Natural killer cell treated with Interleukin-12 subunit alpha and Interleukin-12 subunit beta and Interleukin-15 and Interleukin-18, amount 100 ng/mL, for 72 hours (primary cell): ENCODE measurements at places on chromosomes 5 and 9. TPM values are rescaled to one million over a fixed set of nuclear protein-coding genes. Genes with fewer than 3 reads are reported as not detected.

DNA sequence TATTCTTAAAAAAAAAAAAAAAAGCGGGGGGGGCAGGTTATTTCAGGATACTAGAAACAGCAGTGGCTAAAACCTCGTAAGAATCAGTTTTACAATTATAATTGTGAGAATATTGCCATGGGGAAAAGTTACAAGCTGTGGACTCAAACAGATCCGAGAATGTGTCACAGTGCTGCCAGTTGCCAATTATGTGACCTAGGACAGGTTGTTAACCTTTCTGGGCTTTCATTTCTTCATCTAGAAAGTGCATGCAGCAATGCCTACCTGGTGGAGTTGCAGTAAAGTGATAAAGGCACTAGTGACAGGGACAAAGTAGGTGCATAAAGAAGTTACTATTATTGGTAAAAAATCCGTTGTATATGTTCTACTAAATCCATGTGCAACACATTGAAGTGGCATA is 75.8 kb downstream of the CDH6 start:
- H3K27me3 ChIP-seq = peaks cover 7% of the 10 kb centered on the region
- no peaks in the 10 kb centered on the region for H3K36me3 ChIP-seq
- H3K27ac ChIP-seq = no peak overlapping the region
- no peaks in the 10 kb centered on the region for H3K4me1 ChIP-seq
- no peak overlapping the region for H3K4me3 ChIP-seq
- no peak for DNase-seq

ADAMTS6 gene
- total RNA-seq = 1.2 TPM

GRCh38 chr9:19385786-19386501 is 5.9 kb upstream of the RPS6 start:
- peaks cover 4% of the 10 kb centered on the region for H3K4me1 ChIP-seq
- H3K4me3 ChIP-seq = no peak overlapping the region
- H3K36me3 ChIP-seq = peaks cover 5% of the 10 kb centered on the region
- no peak overlapping the region for H3K27ac ChIP-seq

DNA sequence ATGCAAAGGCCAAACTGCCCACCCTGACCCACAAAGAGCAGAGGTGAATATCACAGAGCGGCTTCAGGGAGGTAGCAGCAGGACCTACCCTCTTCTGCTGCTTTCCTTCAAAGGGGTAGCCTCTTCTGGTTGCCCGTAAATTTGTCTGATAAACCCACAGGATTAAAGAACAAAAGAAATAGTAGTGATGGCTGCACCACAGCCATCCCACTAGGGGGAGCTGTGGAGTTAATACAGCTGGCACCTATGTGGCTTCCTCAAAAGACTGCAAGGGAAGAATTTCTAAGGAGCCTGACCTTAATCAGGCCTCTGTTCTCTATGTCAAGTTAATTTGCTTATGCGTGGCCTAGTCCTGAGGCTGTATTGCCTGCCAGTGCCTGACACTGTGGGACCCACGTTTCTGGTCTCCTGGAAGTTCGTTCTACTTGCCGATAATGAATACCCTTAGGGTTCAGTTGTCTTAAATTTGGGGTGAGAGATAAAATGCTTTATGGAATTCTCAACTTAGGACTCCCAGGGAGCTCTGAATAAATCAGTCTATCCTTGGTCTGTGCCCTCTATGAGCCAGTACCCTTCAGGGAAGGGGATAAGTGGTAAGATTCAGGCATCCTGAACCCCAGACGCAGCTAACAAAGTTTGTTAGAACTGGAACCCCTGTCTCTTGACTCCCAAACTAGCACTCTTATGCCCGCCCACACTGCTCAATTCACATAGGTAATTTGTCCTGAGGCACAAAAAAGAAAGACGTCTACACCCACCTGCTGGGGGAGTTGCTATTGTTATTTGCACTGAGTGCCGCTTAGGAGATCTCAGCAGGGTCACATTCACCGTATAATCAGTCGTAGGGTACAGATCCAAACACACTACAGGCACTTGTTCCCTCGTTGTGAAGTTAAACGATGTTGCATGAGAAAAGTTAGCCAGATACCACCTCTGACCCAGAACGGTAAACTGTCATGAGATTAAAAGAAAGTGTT is 77.1 kb downstream of the SUSD1 start:
- no peak overlapping the region for H3K4me3 ChIP-seq
- peaks cover 26% of the 10 kb centered on the region for H3K4me1 ChIP-seq
- peaks cover 5% of the 10 kb centered on the region for H3K36me3 ChIP-seq
- H3K27me3 ChIP-seq = no peaks in the 10 kb centered on the region

DNA sequence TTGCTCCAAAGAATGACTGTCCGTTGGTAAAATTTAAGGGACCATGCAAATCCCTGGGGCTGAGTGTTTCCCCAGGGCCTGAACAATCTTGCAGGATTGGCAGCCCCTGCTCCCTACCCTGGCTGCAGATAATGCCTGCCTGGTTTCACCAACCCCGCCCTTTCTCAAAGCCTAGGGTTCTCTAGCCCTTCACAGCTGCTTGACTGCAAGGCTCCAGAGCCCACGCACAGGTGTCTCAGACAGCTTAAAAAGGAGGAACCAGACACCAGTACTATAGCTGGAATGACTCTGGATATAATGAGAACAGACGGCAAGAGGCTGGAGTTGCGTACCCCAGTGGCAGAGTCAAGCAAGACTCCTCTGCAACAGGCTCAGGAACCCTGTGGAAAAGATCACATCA is 25.2 kb upstream of the TNIP1 start:
- H3K4me3 ChIP-seq = no peak overlapping the region
- H3K36me3 ChIP-seq = peaks cover 29% of the 10 kb centered on the region
- no peak for DNase-seq
- no peaks in the 10 kb centered on the region for H3K27me3 ChIP-seq
- H3K27ac ChIP-seq = peak overlapping the region; percentile 40

DNA sequence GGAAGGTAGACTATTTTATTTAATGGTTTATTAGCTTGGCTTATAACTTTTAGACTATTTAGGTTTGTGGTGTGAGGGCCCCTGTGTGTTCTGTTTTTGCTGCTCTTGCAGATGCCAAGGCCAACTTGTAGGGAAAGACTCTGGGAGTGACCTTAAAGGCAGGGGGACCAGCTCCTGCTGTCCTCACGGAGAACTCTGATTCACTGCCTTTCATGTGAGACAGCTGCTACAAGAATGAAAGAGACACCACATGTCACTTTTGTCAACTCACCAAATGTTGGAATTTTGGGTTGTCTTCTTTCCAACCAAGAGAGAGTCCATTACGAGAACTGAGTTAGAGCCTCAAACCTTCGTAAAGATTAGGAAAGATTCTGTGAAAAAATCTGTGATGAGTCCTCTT is 258.3 kb upstream of the ADAMTSL1 start:
- no peaks in the 10 kb centered on the region for H3K27me3 ChIP-seq
- no peak for DNase-seq
- no peaks in the 10 kb centered on the region for H3K36me3 ChIP-seq
- no peak overlapping the region for H3K27ac ChIP-seq
- H3K4me3 ChIP-seq = no peak overlapping the region

RHOBTB3 gene
- total RNA-seq = 17.4 TPM

MTAP gene
- 32.9 TPM for total RNA-seq

DNA sequence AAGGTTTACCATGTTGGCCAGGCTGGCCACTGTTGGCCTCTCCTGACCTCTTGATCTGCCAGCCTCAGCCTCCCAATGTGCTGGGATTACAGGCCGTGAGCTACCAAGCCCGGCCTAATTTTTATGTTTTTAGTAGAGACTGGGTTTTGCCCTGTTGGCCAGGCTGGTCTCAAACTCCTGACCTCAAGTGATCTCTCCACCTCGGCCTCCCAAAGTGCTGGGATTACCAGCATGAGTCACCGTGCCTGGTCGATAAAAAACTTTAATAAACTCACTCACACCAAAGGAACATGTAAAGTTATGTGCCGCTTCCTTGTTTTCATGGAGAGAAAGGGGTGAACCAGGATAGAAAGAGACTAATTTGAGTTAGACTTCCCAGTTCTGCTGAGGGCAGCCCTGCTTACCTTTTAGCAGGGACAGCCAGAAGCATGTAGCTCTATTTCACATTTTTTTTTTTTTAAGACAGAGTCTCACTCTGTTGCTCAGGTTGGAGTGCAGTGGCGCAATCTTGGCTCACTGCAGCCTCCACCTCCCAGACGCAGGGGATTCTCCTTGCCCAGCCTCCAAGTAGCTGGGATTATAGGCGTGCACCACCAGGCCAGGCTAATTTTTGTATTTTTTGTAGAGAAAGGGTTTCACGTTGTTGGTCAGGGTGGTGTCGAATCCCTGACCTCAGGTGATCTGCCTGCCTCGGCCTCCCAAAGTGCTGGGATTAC is 11.4 kb upstream of the HAUS6 start:
- H3K4me3 ChIP-seq = no peak overlapping the region
- no peak for DNase-seq
- H3K27ac ChIP-seq = no peak overlapping the region
- H3K4me1 ChIP-seq = peaks cover 6% of the 10 kb centered on the region

- H3K27me3 ChIP-seq = no peaks in the 10 kb centered on the region
- no peak for DNase-seq
- H3K4me1 ChIP-seq = no peaks in the 10 kb centered on the region
- H3K4me3 ChIP-seq = no peak overlapping the region
- H3K27ac ChIP-seq = no peak overlapping the region
Observed at GRCh38 chr5:61137835-61138234, 24.4 kb downstream of the SMIM15 start.

SEC24A gene
- total RNA-seq = 42.1 TPM

DNA sequence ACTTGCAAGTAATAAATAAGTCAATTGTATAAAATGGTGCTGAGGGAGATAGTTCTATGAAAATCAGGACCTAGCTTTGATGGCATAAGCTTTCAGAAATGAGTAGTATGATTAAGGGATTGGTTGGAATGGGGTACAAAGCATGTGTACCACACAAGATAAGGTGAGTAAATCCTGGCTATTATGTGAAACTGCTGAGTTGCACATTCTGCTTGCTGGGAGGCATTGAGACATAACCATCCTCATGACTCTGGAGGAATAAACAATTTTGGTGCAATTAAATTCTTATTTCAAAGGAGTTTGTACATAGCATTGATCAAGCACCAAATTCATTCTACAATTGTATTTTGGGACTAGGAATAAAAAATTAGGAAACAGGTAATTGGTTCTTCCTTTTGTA is 755.2 kb upstream of the ACO1 start:
- H3K27me3 ChIP-seq = no peaks in the 10 kb centered on the region
- H3K4me3 ChIP-seq = no peak overlapping the region
- no peak for DNase-seq
- H3K27ac ChIP-seq = no peak overlapping the region

DNA sequence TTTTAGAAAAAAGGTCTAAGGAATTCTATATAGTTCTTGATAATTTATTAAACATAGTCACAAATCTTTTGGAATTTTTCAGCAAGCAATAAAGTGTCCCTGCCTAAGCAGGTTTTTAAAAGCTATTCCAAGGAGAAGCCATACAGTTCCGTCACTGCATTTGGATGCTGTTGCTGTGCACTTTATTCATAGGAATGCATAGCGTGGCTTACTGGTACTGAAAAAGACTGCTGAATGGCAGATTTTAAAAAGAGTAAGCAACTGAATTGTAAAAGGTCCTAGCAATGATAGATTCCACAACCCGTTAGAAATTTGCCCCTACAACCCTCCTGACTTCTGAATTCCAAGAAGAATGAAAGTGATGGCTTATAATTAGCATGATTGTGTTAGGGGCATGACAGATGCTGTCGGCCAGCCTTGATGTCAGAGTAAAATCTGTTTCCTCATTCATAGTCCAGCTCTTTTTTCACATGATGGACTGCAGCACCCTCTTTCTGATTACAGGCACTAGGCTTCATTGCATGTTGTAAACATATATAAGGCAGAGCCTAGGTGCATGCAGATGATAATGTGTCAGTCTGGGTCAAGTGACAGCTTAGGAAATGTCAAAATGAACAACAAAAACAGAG is 227.0 kb downstream of the PDE4D start:
- no peak overlapping the region for H3K27ac ChIP-seq
- DNase-seq = no peak
- H3K4me3 ChIP-seq = no peak overlapping the region
- no peaks in the 10 kb centered on the region for H3K36me3 ChIP-seq
- no peaks in the 10 kb centered on the region for H3K27me3 ChIP-seq

DNA sequence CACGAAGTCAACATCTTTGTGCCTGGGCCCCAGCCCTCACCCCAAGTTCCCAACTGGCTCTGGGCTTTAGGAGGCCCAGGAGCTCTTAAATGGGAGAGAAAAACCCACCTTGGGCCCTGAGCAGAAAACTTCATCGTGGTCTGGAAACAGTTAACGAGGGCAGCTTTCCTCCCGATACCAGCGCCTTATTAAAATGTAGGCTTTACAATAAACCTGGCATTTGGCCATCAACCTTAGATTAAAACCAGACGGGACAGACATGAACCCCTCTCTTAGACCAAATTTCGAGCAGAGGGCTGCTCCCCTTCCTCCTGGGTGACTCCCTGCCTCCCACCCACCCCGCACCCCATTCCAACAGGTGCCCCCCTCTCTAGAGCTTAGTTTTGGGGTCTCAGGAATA is 39.4 kb downstream of the PRRX2 start:
- no peak overlapping the region for H3K4me3 ChIP-seq
- no peak overlapping the region for H3K27ac ChIP-seq

DNA sequence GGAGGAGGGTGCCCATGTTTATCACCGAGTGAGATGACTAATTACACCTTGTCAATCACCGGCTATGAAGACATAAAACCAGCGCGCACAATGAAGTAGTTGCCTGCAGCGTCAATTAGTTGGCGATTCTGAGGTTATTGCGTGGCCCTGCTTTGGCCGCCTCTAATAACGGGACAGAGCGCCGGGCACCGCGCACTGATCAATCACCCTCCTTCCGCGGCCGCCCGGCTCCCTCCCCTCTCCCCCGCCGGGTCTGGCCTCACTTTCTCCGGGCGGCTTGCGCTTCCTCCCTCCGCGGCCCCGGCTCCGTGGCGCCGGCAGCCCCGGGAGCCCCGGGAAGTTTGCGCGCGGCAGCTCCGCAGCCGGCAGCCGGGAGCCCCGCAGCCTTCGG is 3.3 kb upstream of the LHX2 start:
- H3K4me3 ChIP-seq = peak overlapping the region; percentile 0
- H3K4me1 ChIP-seq = peaks cover 8% of the 10 kb centered on the region
- no peaks in the 10 kb centered on the region for H3K36me3 ChIP-seq
- DNase-seq = no peak
- peaks cover 68% of the 10 kb centered on the region for H3K27me3 ChIP-seq

UNC13B gene
- 1.00 TPM for total RNA-seq

PAEP gene
- not detected for total RNA-seq

DNA sequence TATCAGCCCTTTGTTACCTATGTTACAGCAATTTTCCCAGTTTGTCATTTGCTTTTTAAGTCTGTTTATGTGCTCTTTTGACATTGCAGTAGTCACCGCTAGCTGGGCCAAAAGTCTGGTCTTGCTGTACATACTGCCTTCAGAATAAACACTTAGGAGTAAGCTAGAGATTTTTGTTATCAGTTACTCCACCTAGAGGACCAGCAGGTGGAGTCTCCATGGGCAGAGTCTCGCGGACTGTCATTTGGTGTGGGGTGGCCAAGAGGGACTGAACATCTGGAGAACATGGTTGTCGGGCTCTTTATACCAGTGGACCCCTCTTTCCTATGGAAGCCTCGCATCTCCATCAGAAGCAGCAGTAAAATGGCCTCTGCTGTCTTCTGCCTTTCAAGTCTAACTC is 10.8 kb upstream of the MGAT1 start:
- no peaks in the 10 kb centered on the region for H3K36me3 ChIP-seq
- H3K27ac ChIP-seq = no peak overlapping the region
- H3K27me3 ChIP-seq = peaks cover 17% of the 10 kb centered on the region
- peaks cover 34% of the 10 kb centered on the region for H3K4me1 ChIP-seq

GTF3C4 gene
- total RNA-seq = 18.8 TPM

DMRT3 gene
- total RNA-seq = not detected

SPINK1 gene
- not detected for total RNA-seq
